Sigmoid colon (tissue), 7 donors: ENCODE measurements at places on chromosomes 3 and 15. TPM values are rescaled to one million over a fixed set of nuclear protein-coding genes. Genes with fewer than 3 reads are reported as not detected.

DNA sequence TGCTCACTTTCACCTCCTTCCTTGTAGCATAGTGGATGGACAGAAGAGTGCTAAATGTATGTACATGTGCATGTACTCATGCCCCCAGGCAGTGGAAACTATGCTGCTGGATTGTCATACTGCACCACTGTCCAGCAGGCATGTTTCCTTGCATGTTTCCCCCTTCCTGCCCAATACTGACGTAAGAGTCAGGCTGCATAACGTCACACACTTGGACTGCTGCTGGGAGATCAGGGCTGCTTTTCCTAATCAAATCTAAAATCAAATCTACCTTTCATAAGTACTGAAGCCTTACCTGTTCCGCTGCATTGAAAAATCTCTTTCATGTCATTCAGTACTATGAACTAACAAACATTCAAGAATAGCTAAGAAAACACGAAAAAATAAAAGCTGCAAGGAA lies 67.9 kb upstream of the ROBO1 start:
- no peaks in the 10 kb centered on the region for H3K27me3 ChIP-seq
- no peaks in the 10 kb centered on the region for H3K4me1 ChIP-seq
- H3K4me3 ChIP-seq = no peak overlapping the region
- DNase-seq = no peak
- no peaks in the 10 kb centered on the region for H3K36me3 ChIP-seq
- H3K27ac ChIP-seq = no peak overlapping the region

GRCh38 chr3:88440701-88441100 lies 290.9 kb downstream of the C3orf38 start:
- H3K27ac ChIP-seq = no peak overlapping the region
- no peaks in the 10 kb centered on the region for H3K4me1 ChIP-seq
- DNase-seq = no peak
- H3K36me3 ChIP-seq = no peaks in the 10 kb centered on the region
- H3K4me3 ChIP-seq = no peak overlapping the region

- H3K27me3 ChIP-seq = no peaks in the 10 kb centered on the region
- no peak overlapping the region for H3K4me3 ChIP-seq
- H3K27ac ChIP-seq = no peak overlapping the region
- H3K4me1 ChIP-seq = no peaks in the 10 kb centered on the region
- DNase-seq = no peak
Observed at GRCh38 chr3:183460081-183461055, 31.9 kb upstream of the MCF2L2 start.

DNA sequence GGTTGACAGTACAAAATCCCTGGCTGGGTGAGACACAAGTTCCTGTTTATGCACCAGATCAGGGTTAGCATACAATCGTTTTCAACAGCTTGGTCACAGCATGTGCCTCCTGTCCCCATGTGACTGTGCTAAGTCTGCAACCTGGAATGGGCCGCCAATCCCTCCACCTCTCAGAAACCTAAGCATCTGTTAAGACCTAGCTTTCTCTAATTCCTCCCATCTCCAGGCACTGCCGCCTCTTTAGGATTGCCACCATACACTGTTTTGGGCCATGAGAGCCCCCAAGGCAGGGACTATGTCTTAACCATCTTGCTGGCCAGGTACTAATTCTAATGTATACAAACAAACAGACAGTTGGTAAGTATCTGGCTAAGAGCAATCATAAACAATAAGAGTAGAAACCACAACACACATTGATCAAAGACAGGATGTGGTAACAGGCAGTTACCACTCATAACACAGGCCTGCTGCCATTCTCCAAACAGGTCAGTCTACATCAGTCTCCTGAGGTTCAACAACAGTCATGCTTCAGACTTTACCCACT lies 25.6 kb downstream of the SEC22C start:
- H3K27ac ChIP-seq = no peak overlapping the region
- H3K4me3 ChIP-seq = no peak overlapping the region
- DNase-seq = no peak
- H3K27me3 ChIP-seq = no peaks in the 10 kb centered on the region
- H3K36me3 ChIP-seq = peaks cover 55% of the 10 kb centered on the region

DNA sequence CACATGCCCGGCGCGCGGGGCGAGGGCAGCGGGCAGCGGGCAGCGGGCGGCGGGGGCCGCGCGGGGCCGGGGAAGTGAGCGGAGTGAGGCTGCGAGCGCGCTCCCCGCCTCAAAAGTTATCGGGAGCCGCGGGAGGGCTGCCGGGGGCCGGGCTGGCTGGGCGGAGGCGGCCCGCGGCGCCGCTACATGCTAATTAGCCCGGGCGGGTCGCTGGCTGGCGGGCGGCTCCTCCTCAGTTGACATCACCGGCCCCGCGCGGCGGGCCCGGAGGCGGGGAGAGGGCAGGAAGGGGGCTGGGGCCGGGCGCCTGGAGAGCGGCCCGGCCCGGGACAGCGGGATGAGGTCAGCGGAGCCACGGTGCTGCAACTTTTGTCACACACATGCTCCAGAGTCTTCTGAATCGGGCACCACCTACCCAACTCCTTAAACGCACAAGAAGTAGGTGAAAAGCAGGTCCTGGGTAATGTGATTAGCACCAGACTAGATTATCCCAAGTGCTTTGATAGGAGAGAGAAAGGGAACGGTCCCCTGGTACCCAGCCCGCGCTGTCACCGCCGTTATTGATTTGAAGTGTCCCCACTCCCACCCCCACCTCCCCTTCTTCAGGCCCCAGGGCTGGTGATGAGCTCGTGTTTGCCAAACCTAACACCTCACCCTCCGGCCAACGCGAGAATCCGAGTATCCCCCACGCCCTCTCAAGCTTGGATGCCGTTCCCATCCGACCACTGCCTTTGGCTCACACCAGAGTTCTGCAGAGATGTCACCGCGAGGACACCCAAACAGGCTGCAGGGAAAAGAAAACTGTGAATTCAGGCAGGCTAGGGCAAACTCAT lies at the start of gene HEG1:
TSS of gene HEG1 (minus strand) at position 85 of the 833 bp plus-strand sequence. CDS start 107 bp downstream, outside the sequence.
- H3K36me3 ChIP-seq = no peaks in the 10 kb centered on the region
- H3K27ac ChIP-seq = peak within 1 kb of the TSS; percentile 95
- H3K27me3 ChIP-seq = no peaks in the 10 kb centered on the region

- DNase-seq = no peak
- H3K4me1 ChIP-seq = peaks cover 25% of the 10 kb centered on the region
- H3K4me3 ChIP-seq = no peak overlapping the region
Observed at GRCh38 chr3:177538750-177539730, 341.8 kb upstream of the TBL1XR1 start.

- peaks cover 15% of the 10 kb centered on the region for H3K4me1 ChIP-seq
- H3K27me3 ChIP-seq = no peaks in the 10 kb centered on the region
- no peak overlapping the region for H3K4me3 ChIP-seq
- H3K36me3 ChIP-seq = no peaks in the 10 kb centered on the region
Observed at GRCh38 chr3:151219056-151219455, 16.0 kb upstream of the GPR171 start.

GRCh38 chr3:117238806-117239205 lies 529.2 kb downstream of the TUSC7 start:
- no peaks in the 10 kb centered on the region for H3K36me3 ChIP-seq
- H3K4me1 ChIP-seq = no peaks in the 10 kb centered on the region
- DNase-seq = no peak
- no peaks in the 10 kb centered on the region for H3K27me3 ChIP-seq
- no peak overlapping the region for H3K27ac ChIP-seq

GRCh38 chr15:40028193-40028592 lies 10.8 kb downstream of the SRP14 start:
- H3K27ac ChIP-seq = no peak overlapping the region
- H3K36me3 ChIP-seq = peaks cover 7% of the 10 kb centered on the region
- DNase-seq = no peak
- no peaks in the 10 kb centered on the region for H3K4me1 ChIP-seq
- H3K4me3 ChIP-seq = no peak overlapping the region

LRRC2 gene
- total RNA-seq = 4.6 TPM

GNB4 gene
- 32.5 TPM for total RNA-seq

AVEN gene
- total RNA-seq = 18.3 TPM

FANCD2OS gene
- not detected for total RNA-seq

DCLK3 gene
- total RNA-seq = 0.14 TPM

TOP2B gene
- 108 TPM for total RNA-seq

SNTN gene
- not detected for total RNA-seq
